ENCODE measurements at places on chromosomes 5 and 9. TPM values are rescaled to one million over a fixed set of nuclear protein-coding genes. Genes with fewer than 3 reads are reported as not detected.
A peak's percentile ranks its signal among the peaks of the same experiment; 100 is the strongest.

Gene HMCN2
- not detected for total RNA-seq

Gene HEMGN
- 3.7 TPM for total RNA-seq

Gene SPINK13
- not detected for total RNA-seq

Gene MLANA
- total RNA-seq = not detected

Gene INSL6
- total RNA-seq = not detected

Gene CER1
- total RNA-seq = not detected

Gene NDOR1
- 32.0 TPM for total RNA-seq

Gene NMUR2
- total RNA-seq = not detected

Gene AP3S1
- 39.2 TPM for total RNA-seq

Gene PCDHB7
- total RNA-seq = not detected

DNA sequence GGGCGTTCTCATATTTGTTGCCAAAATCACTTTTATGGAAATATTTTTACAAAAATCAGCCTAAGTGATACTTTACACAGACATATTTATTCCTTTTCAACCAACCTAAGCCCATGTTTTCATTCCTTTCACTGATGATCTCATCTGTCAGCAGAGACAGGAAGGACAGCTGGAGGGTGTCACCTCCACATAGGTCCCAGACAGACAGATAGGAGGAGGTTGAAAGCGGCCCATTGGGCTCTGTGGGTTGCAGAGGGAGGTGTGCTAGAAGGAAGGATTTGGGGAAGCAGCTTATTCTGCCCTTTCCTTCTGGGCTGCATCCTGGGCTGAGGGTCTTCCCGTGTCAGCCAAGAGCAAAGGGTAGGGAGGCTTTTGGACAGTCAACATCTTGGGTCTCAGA, 26.0 kb upstream of the SEMA4D start:
- no peak overlapping the region for H3K4me3 ChIP-seq
- H3K4me1 ChIP-seq = peaks cover 99% of the 10 kb centered on the region
- DNase-seq = peak; percentile 51
- peak overlapping the region; percentile 87 for H3K27ac ChIP-seq
- no peaks in the 10 kb centered on the region for H3K36me3 ChIP-seq

GRCh38 chr5:173855162-173855994, 32.8 kb upstream of the CPEB4 start:
- H3K27ac ChIP-seq = no peak overlapping the region
- no peak for DNase-seq
- no peaks in the 10 kb centered on the region for H3K4me1 ChIP-seq
- no peaks in the 10 kb centered on the region for H3K36me3 ChIP-seq
- no peak overlapping the region for H3K4me3 ChIP-seq

DNA sequence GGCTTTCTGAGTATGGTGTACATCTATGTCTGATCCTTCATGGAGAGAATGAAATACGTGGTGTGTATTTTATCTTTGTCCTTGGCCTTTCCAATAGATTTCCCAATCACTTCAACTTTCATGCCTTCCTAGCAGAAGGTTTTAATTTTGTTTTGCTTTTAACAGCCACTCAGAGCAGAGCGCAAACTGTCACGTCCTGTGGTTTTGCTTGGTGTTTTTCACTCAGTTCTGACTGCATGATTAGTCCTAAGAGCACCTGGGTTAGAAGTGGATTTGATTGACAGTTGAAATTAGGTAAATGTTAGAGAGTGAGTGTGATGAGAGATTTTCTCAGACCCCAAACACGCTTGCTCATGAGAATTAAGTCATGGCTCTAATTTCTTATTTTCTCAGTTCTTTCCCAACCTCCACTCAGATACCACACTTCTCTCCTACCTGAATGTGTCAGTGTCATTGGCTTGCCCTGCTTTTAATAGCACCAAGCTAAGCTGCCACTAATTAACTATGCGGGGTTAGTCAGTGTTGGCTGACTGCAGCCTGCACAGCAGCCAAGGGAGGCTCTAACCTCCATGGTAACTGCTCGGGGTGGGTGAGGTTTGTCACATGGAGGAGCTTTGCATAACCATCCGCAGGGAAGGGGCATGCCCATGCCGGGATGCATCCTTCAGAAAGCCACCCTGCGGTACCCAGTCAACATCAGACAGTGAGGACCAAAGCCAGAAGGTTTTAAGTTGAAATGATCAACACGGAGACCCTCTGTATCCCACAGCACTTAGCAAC, 173.4 kb downstream of the NR3C1 start:
- peaks cover 11% of the 10 kb centered on the region for H3K4me1 ChIP-seq
- peak overlapping the region; percentile 25 for H3K4me3 ChIP-seq
- peak overlapping the region; percentile 70 for H3K27ac ChIP-seq
- peak; percentile 71 for DNase-seq
- H3K27me3 ChIP-seq = no peaks in the 10 kb centered on the region

GRCh38 chr9:99489060-99489413, 267.0 kb downstream of the SEC61B start:
- no peak overlapping the region for H3K4me3 ChIP-seq
- H3K36me3 ChIP-seq = no peaks in the 10 kb centered on the region
- peaks cover 7% of the 10 kb centered on the region for H3K27me3 ChIP-seq
- H3K4me1 ChIP-seq = no peaks in the 10 kb centered on the region

- H3K27ac ChIP-seq = no peak overlapping the region
- H3K4me1 ChIP-seq = no peaks in the 10 kb centered on the region
- no peak overlapping the region for H3K4me3 ChIP-seq
- H3K36me3 ChIP-seq = no peaks in the 10 kb centered on the region
These were observed 153.0 kb upstream of the COL5A1 start for GRCh38 chr9:134488331-134489280.

DNA sequence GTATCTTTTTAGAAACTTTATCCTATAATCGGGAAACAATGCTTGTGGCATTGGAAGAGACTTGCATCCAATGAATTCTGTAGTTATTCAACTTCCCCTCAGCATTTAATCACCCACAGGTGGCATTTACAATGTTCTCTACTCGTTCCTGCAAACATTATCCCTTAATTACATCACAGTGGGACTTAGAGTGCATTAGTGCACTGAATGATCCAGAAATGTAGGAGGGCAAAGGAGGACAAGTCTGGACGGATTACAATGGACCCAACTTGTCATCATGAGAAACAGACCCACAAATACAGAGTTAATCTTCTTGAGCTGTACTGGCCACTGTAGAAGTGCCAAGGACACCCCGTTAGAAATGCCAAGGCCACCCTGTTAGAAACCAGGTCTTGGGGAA, 129.1 kb downstream of the DOCK8 start:
- H3K4me1 ChIP-seq = no peaks in the 10 kb centered on the region
- H3K27me3 ChIP-seq = no peaks in the 10 kb centered on the region
- DNase-seq = no peak
- H3K4me3 ChIP-seq = no peak overlapping the region
- no peak overlapping the region for H3K27ac ChIP-seq

DNA sequence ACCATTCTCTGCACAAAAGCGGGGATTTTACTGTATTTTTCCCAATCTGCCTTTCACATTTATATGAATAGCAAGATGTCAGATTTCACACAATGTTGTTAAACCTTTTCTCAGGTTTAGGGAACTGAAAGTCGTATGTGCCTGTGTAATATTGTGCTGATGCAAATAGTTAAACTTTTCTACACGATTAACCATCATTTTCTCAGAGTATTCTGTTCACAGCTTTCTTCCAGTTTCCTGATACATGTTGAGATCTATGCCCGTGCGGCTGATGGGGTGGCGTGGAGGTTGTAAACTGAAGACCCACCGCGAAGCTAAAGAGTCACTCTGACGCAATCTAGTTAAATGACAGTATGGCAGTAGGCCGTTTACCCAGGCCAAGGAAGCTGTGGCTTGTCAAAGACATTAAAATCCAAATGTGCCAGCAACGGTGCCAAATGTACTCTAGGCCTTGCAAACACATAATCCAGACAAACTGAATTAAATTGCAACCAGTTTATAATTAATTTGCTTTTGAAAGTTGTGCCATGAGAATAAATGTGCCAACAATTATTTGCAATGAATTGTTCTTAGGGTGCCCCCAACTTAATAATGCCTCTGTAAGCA, 145.7 kb downstream of the EBF1 start:
- no peaks in the 10 kb centered on the region for H3K27me3 ChIP-seq
- no peak overlapping the region for H3K27ac ChIP-seq
- H3K36me3 ChIP-seq = no peaks in the 10 kb centered on the region
- no peak overlapping the region for H3K4me3 ChIP-seq
- DNase-seq = no peak

DNA sequence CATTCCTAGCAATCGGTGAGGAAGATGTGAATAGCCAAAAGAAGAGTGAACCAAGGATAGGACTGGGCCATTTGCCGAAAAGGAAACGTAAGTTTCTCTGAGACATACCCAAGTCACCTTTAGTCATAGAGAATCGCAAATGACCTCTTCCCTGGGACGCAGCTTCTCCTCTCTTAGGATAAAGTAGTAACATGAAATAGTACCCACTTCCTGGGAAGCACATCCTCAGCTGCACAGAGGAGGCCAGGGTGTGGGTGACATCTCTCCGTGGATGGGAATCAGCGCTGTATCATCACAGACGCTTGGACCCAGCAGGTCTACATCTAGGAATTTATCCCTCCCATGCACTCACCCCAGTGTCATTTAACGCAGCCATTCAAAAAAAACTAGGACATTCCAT, 120.9 kb upstream of the PHYKPL start:
- no peaks in the 10 kb centered on the region for H3K36me3 ChIP-seq
- DNase-seq = no peak
- H3K27me3 ChIP-seq = peaks cover 32% of the 10 kb centered on the region
- H3K4me1 ChIP-seq = no peaks in the 10 kb centered on the region
- no peak overlapping the region for H3K4me3 ChIP-seq

- H3K36me3 ChIP-seq = no peaks in the 10 kb centered on the region
- peaks cover 11% of the 10 kb centered on the region for H3K4me1 ChIP-seq
- no peak overlapping the region for H3K27ac ChIP-seq
- no peak for DNase-seq
- H3K4me3 ChIP-seq = no peak overlapping the region
These were observed 2.8 kb downstream of the TICAM2 start for GRCh38 chr5:115599502-115599901.

DNA sequence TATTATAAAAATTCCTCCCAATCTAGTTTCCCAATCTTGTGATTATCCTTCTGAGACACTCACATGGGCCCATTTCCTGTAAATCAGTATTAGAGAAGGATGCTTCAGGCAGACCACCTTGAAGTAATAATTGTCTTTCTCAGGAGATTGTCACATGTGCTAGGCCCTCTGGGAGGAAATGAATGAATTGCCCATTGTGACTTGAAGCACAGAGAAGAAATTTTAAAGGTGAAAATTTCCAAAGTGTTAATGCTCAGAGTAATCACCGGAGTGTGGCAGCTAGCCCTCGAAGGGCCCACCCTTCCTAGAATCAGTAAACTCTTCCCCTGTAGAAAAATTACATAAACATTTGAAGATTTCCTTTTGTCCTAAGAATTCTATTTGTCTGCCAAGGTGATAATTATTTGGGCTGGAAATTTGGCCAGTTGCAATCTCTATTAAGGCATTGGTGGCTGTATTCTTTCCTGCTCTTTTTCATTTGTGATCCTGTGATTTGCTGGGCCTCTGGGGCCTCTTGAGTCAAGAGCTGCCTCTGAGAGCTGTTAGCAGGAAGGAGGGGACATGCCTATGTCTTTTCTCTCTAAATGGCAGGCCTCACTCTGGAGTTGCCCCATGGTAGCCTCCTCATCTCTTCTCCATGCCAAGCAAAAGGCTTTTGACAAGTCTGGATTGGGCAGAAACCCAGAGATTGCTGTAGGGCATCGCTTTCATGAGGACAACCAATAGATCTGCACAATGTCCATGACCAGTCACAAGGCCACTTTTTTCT, 371.5 kb upstream of the ACTBL2 start:
- no peak for DNase-seq
- H3K36me3 ChIP-seq = no peaks in the 10 kb centered on the region
- no peak overlapping the region for H3K27ac ChIP-seq

DNA sequence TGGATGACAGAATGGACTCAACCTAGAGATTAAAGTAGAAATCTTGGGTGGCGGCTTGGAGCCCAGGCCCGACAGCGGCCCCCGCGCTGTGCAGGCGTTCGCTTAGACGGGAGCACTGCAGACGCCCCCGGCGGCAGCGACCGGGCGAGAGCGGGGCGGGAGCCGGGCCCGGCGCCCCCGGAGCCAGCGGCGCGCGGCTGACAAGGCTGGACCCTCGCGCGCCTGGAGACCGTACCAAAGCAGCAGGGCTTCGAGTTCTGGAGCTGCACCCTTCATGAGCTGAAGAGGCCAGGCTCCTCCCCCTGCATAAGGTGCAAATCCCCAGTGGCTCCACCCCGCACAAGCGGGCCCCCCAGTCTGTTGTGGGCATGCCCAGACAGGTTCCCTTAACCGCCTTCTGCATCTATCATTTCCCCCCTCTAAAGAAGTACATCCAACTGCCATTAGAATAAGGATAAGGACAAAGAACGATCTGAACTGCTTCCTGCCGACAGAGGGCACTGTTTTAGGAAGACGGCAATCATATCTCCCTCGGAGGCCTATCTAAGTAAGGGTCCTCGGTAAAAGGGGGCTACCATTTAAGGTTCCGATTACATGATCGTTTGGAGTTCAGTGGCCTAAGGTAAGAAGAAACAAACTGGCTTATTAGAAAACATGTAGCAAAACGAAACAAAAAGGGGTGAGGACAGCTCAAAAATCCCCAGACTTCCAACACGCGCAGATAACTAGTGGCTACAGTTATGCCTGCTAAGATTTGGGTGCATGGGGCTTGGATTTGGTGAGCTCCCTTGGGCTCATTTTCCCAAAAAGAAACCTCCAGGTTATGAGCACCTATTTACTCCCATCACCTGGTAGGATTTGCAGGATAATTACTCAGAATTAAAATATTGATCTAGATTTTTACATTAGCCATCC, 66.3 kb downstream of the RGMB start:
- no peak overlapping the region for H3K4me3 ChIP-seq
- H3K27me3 ChIP-seq = no peaks in the 10 kb centered on the region
- no peaks in the 10 kb centered on the region for H3K4me1 ChIP-seq
- DNase-seq = no peak
- no peak overlapping the region for H3K27ac ChIP-seq
- H3K36me3 ChIP-seq = no peaks in the 10 kb centered on the region

DNA sequence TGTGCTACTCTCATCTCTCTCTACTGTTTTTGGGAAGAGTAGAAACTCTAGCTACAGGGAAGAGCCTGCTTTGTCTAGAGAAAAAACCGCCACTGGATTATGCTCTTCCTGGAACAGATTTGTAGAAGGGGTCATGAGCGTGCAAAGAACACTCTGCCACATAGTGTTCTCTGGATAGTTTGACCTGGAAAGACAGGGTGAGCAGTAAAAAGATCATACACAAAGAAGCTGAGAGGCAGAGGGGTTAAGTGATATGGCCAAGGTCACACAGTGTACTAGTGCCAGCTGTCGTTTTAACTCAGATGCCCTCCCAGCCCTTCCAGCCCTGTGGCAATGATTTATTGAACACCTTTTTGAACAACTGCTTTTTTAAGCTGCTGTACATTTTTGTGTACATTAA, 182.2 kb downstream of the NNT start:
- no peak overlapping the region for H3K27ac ChIP-seq
- no peaks in the 10 kb centered on the region for H3K36me3 ChIP-seq
- peaks cover 5% of the 10 kb centered on the region for H3K27me3 ChIP-seq
- H3K4me1 ChIP-seq = no peaks in the 10 kb centered on the region
- no peak overlapping the region for H3K4me3 ChIP-seq
- DNase-seq = no peak

- peaks cover 11% of the 10 kb centered on the region for H3K4me1 ChIP-seq
- H3K36me3 ChIP-seq = peaks cover 4% of the 10 kb centered on the region
- peaks cover 5% of the 10 kb centered on the region for H3K27me3 ChIP-seq
- H3K27ac ChIP-seq = no peak overlapping the region
- no peak overlapping the region for H3K4me3 ChIP-seq
These were observed 1.8 kb downstream of the TRIM7 start for GRCh38 chr5:181203093-181203711.

- no peaks in the 10 kb centered on the region for H3K4me1 ChIP-seq
- no peak for DNase-seq
- H3K36me3 ChIP-seq = no peaks in the 10 kb centered on the region
- no peak overlapping the region for H3K27ac ChIP-seq
- H3K27me3 ChIP-seq = peaks cover 4% of the 10 kb centered on the region
- no peak overlapping the region for H3K4me3 ChIP-seq
These were observed 74.5 kb upstream of the SLC25A51 start for GRCh38 chr9:37978481-37978864.
